NCI-H1105 treated with DMSO at 0.1 percent for 48 hours (cell line): ENCODE measurements at places on chromosomes 13 and 19.

- peak; percentile 46 for DNase-seq
These were observed 473.3 kb downstream of the ITGBL1 start for GRCh38 chr13:101925731-101926130.

GRCh38 chr19:6811906-6812305 lies 39.4 kb downstream of the VAV1 start:
- peak; percentile 42 for DNase-seq

GRCh38 chr19:12244370-12244769 lies 50.3 kb downstream of the ZNF44 start:
- peak; percentile 47 for DNase-seq

DNA sequence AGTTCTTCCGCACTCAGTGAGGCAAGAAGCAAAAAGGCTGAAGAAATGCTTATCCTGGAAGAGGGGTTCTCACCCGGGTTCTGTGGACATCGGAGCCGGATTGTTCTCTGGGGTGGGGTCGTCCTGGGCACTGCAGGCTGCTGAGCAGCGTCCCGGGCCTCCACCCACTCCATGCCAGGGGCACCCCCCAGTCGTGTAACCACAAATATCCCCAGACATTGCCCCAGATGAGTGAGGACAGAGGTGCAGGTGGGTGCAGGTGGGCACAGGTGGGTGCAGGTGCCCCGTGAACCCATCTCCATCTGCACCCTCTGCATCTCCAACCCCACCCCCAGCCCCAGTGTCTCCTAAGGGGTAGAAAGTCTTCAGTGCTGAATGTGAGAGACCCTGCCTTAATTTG lies 67.5 kb downstream of the GNG7 start:
- no peak for DNase-seq

GRCh38 chr19:2556221-2557092 lies 80.5 kb downstream of the GADD45B start:
- DNase-seq: no peak

DNA sequence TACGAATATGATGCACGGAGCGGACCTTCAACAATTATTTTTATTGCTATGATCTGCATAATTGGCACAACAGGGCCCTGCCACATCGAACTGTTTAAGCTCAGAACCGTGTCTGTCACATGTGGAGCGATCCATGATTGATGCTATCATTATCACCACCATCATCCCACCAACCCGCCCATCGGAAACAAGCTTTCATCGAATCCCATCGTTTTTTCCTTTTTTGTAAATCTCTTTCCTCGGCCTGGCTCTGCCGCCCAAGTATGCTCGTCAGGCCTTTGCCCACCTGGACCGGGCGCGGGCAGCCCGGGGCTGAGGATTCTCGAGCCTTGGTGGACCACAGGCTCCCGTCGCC lies 533 bp upstream of the DCAF15 start:
- DNase-seq: no peak

DNA sequence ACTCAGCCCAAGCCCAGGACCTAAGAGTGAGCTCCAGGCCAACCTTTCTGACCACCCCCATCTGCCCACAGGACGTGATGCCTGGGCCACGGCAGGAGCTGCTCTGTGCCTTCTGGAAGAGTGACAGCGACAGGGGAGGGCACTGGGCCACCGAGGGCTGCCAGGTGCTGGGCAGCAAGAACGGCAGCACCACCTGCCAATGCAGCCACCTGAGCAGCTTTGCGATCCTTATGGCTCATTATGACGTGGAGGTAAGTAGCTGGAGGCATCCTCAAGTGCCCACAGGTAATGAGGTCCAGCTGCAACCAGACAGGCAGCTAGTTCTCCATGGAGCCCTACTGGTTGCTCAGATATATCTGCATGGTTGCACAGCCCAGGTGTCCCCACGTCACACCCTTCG lies 14.8 kb downstream of the DDX39A start:
- DNase-seq: peak; percentile 77

GRCh38 chr13:25253702-25254101 lies 33.6 kb downstream of the MTMR6 start:
- DNase-seq: no peak

DNA sequence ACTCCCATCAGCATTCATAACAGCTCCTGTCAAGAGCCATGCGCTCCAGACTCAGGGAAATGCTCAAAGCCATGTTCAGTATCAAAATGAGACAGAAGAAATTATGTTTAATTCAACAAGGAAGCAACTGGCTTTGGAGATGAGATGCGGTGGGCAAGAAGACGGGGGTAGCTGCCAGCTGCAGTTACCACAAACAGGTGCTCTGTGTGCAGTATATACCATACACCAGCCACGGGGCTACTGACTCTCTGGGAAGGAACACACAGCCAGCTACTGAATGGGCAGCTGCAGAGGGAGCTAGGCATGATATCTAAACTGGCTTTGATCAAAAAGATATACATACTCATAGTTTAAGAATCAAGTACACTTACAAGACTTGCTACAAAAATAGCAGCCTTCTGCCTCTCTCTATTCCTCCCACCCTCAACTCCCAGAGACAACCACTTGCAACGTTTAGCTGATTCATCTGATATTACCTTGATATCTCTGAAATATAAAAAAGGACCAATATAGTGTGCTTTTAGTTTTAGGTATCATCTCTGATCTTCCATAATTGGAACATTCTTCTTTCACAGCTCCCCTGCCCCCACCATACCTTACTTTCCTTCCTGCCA lies 593.0 kb downstream of the UQCRFS1 start:
- DNase-seq: no peak

DNA sequence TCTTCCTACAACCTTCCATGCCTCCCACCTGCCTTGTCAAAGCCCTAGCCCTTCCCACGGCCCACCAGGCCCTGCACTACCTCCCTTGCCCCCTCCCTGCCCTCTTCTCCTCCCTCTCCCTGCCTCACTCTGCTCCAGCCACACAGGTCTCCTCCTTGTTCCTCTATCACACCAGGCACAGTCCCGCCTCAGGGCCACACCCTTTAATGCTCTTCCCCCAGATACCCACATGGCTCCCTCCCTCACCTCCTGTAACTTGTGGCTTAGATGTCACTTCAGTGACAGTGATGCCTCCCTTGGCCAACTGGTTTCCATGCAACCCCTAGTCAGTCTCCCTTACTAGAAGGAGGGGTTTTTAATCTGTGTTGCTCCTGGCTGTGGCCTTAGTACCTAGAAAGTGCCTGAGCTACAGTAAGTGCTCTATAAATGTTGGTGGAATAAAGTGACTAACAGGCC lies 1.3 kb downstream of the SIRT6 start:
- no peak for DNase-seq
